Fibroblast of villous mesenchyme (primary cell): ENCODE measurements at places on chromosomes 12 and 14. TPM values are rescaled to one million over a fixed set of nuclear protein-coding genes. Genes with fewer than 3 reads are reported as not detected.

RBM19 gene
- 26.8 and 29.3 TPM in 2 replicates for total RNA-seq

SERPINA1 gene
- not detected in 2 replicates for total RNA-seq

LRP1 gene
- total RNA-seq: 228 and 277 TPM in 2 replicates

LALBA gene
- not detected in 2 replicates for total RNA-seq

DPF3 gene
- 6.8 and 10.4 TPM in 2 replicates for total RNA-seq

DNA sequence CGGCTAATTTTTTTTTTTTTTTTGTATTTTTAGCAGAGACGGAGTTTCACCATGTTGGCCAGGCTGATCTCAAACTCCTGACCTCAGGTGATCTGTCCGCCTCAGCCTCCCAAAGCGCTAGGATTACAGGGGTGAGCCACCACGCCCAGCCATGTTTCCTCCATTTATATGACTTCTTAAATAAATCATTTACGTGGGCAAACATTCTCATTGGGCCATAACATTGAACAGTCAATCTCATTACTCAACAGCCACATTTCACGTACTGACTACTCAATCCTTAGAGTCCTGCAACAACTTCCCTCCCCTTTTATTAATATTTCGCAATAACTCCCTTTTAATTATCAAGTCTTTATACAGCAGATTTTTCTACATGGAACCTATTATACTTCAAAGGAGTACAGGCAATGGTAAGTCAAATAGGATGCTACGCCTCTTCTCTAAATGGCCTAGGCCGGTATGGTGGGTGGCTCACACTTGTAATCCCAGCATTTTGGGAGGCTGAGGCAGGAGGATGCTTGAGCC, 7.4 kb upstream of the CSRNP2 start:
- no peak for DNase-seq

DNA sequence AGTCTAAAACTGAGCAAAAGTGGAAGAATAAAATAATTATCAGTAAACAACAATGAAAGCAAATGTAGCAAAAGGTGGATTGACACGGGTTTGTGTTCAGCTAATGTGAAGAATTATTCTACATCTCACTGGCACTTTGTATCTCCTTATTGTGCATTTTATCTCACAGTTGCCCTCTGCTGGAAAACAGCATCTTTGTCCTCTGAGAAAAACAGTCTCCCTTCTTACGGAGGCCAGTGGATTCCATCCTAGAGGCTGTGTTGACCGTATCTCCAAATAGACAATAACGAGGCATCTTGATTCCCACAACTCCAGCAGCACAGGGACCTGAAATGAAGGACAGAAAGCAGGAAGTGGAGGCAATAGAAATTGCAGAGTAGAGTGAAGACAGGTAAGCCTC, 51.3 kb upstream of the PLBD1 start:
- peak; percentile 43 for DNase-seq

- DNase-seq: no peak
Observed at GRCh38 chr14:80981156-80981555, 25.7 kb downstream of the TSHR start.

- DNase-seq: no peak
Observed at GRCh38 chr12:12705838-12706520, 10.0 kb upstream of the GPR19 start.

DNA sequence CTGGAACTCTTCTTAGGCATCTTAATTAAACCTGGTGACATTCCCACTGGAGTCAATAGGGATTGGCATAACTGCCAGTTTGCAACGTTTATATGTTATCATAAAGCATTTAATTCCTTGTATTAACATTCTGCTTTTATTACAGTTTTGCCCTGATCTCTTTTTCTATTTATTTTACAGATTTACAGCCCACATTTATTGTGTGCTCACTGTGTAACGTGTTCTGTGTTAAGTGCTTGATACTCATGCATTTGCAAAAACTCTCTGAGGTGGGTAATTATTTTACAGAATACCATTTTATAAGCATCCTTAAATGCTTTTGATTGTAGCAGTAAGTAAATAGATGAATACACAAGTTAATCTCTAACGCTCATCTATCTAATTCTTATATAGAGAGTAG, 341.5 kb upstream of the FAR2 start:
- no peak for DNase-seq

DNA sequence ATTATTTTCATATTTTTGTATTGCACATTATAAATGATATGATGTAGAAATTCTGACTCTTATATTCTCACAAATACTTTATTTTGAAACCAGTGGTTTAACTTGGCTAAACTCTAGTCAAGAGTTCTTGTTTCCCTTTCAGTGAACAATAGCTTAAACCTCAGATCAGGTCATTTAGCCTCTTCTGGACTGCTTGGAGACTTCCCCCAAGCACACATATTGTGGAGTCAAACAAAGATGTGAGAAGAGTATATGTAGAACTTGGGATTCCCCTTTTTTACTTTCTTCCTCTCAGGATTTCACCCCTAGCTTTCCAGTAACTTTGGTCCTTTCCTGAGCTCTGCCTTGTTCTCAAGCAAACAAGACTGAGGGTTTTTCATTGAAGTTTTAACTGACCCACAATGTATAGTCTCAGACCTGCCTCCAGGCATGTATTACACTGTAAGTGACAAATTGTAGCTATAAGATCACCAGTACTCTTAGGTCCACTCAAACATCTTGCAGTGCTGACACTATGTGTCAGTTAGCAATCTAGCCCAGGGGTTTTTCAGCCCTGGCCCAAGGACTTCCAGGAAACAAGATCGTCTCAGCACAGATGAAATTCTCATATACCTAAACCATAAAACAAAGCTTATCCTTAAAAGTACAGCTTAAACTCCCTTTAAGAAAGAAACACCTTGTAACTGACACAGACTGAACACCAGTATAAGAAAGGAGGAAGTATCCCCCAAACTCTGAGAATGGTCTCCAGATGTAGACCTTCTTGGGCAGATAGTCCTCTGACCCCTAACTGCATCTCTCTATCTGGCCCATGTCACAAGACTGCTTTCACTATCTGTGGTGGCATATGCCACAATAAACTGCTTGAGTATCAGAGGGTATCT, 98.6 kb downstream of the SLC6A15 start:
- DNase-seq: no peak

- no peak for DNase-seq
Observed at GRCh38 chr12:82930301-82930700, 243.6 kb downstream of the TMTC2 start.

DNA sequence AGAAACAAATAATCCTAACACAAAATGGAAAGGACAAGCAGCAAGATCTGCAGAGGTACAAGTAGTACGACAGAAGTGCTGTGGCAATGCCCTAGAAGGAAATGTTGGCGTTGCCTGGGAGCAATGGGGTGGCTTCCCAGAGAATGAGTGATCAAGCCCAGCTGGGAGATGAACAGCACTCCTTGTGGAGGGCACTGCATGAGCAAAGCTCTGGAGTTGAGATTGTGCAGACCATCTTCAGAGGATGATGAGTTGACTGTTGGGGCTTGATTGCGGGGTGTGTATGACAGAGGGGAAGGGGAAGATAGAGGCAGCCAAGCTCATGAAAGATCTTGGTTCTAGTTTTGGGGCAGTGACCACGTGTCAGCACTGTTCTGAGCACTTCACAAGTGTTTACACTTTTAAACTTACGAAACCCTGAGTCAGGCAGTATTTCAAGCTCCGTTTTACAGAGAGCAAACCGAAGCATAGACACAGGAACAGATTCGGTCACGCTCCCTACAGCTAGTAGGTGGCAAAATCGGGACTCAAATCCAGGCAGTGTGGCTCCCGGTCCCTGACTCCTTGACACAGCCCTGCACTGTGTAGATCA, 127.2 kb upstream of the LHX5 start:
- no peak for DNase-seq

DNA sequence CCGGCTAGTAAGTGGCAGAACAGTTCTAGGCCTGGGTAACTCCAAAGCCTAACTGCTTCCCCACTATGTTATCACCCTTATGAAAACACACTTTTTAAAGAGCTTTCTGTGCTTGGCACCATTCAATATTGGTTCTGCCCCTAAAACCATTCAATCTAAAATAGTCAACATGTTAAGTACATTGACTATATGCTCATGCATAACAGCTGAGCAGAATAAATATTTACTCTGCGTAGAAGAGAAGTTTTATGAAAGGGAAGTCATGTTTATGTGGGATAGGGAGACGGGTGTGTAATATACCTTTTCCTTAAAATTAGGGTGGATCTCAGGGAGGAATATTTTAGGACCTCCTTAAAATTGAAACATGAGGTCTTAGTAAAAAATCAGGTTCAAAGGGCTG, 80.5 kb downstream of the SAMD4A start:
- DNase-seq: no peak

GRCh38 chr12:71876137-71876799, 36.7 kb downstream of the TBC1D15 start:
- DNase-seq: no peak

- DNase-seq: no peak
Observed at GRCh38 chr12:40153432-40153831, 47.6 kb upstream of the SLC2A13 start.

- no peak for DNase-seq
Observed at GRCh38 chr12:16335838-16336237, 11.6 kb upstream of the MGST1 start.

GRCh38 chr14:54310151-54310850, 86.5 kb upstream of the CDKN3 start:
- DNase-seq: no peak

DNA sequence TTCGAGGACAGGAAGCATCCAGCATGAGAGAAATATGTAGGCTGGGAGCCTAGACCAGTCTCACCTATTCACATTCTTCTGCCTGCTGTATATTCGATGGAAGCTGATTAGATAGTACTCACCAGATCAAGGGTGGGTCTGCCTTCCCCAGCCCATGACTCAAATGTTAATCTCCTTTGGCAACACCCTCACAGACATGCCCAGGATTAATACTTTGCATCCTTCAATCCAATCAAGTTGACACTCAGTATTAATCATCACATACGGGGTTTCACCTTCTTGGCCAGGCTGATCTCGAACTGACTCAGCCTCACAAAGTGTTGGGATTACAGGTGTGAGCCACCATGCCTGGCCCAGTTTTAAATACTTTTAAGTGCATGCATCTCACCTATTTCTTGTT, 30.5 kb upstream of the SLC10A1 start:
- no peak for DNase-seq

GRCh38 chr12:68491204-68491960, 119.3 kb upstream of the RAP1B start:
- DNase-seq: no peak

GRCh38 chr12:1848745-1849144, 28.4 kb downstream of the LRTM2 start:
- DNase-seq: no peak

DNA sequence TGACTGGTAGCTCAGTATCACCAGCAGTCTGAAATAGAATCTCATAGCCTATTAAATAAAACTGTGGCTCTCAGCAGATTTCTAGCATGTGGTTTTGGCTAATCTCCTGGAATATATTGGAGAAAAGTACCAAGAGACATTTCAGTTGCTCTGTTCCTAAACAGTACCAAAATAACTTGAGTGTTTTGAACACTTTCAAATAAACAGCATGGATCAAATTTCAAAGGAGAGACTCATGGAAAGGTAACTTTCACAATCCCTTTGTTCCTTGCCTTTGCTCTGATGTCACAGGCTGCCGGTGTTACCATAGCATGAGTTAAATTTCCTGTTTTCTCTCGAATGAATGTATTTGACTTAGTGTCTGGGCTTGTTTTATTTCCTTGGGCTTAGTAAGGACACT, 3.4 kb downstream of the ARG2 start:
- DNase-seq: peak; percentile 76

- DNase-seq: peak; percentile 64
Observed at GRCh38 chr12:131827961-131828534, at the start of gene MMP17. Gene MMP17 (plus strand): TSS chr12:131828393. CDS start chr12:131828495, 102 bp downstream.

DNA sequence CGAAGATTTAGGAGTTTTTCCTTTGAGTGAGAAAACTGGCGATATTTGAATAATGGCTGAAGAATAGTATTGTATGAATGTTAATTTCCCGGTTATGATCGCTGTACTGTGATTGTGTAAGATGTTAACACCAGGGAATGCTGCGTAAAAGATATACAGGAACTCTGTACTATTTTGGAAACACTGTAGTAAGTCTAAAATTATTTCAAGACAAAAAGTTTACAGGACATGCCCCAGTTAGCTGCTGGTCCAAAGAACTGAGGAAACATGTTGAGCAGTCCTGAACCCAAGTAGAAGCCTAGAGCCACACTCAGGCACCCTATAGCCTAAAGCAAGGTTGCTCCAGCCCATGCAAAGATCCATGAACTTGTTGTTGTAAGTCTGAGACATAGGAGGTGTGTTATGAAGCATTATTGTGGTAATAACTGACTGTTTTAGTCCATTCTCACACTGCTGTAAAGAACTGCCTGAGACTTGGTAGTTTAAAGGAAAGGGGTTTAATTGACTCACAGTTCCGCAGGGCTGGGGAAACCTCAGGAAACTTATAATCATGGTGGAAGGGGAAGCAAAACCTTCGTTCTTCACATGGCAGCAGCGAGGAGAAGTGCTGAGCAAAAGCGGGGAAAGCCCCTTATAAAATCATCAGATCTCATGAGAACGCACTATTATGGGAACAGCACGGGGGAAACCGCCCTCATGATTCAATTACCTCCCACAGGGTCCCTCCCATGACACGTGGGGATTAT, 99.8 kb upstream of the RESF1 start:
- DNase-seq: no peak

DNA sequence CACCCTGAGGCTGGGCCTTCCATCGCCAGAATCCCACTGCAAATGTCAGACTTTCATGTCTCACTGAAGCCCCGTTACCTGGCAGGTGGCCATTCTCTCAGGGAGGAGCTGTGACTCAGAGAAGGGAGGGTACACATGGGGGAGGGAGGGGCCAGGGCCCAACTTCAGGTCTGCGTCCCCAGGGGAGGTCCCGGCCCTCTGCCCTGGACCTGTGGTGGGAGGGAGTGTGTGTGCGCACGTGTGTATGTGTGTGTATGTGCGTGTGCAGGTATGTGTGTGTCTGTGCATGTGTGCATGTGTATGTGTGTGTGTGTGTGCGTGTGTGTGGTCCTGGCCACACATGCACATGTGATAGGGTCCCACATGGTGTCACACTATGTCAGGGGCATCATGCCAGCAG, 50.9 kb downstream of the MVK start:
- no peak for DNase-seq

DNA sequence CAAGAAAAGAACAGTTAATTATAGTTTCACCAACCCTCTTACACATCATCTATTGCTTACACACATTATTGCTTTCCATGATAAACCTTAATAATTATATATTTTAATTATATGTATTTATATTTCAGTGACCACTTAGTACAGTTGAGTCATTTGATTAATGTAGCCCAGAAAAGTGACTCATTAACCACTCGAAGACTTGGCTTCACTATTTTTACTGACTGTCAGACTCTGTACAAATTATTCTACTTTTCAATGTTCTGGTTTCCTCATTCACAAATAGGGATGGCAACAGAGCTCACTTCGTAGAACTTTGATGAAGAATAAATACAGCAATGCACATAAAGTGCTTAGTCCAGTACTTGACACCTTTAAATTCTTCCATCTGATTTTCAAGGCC, 98.3 kb downstream of the CFAP54 start:
- DNase-seq: no peak

- no peak for DNase-seq
Observed at GRCh38 chr12:30835216-30835615, 80.5 kb upstream of the CAPRIN2 start.
